ENCODE measurements at places on chromosomes 11 and 22. TPM values are rescaled to one million over a fixed set of nuclear protein-coding genes. Genes with fewer than 3 reads are reported as not detected.
A peak's percentile ranks its signal among the peaks of the same experiment; 100 is the strongest.

- H3K27ac ChIP-seq, result no peak overlapping the region
- DNase-seq, result no peak
- H3K4me1 ChIP-seq, result peaks cover 40% of the 10 kb centered on the region
- H3K27me3 ChIP-seq, result peaks cover 4% of the 10 kb centered on the region
Observed at GRCh38 chr11:61542024-61542461, 33.5 kb downstream of the LRRC10B start.

DNA sequence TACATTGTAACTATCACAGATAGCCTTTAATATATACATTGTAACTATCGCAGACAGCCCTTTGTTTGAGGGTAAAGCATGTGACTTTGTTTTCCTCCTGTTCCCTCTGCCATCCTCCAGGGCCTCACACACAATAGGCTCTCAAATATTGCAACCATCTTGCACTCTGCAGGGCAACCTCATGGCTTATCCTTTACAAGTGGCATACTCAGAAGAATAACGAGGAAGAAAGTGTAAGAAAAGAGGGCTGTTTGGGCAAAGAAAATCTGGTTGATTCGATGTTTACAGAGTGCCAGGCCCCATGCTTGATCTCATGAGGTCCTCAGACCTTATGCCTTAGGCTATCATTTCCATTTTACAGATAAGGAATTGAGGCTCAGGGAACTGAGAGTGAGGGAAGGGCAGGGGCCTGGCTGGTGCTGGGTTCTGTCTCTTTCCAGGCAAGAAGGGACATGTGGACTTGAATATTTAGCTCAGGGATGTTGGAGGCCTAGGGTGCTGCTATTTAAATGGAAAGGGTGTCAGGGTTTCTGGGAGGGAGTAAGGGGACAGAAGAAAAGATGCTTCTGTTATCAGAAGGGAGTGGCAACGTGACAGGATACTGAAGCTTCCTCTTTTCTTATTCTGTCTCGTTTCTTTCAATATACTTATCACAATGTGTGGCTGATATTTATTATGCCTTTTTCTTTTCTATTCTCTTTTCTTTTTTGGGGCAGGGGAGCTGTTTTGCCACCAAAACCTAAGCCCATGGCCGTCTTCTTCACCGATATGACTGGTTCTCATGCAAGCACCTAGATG lies 1.1 kb upstream of the SAMM50 start:
- H3K27me3 ChIP-seq, result no peaks in the 10 kb centered on the region
- H3K36me3 ChIP-seq, result no peaks in the 10 kb centered on the region
- DNase-seq, result no peak
- H3K4me3 ChIP-seq, result peak overlapping the region; percentile 94
- peaks cover 11% of the 10 kb centered on the region for H3K4me1 ChIP-seq
- peak overlapping the region; percentile 75 for H3K27ac ChIP-seq

GRCh38 chr22:25375683-25376082 lies 156.2 kb downstream of the CRYBB2 start:
- H3K36me3 ChIP-seq, result peaks cover 31% of the 10 kb centered on the region
- DNase-seq, result no peak
- no peak overlapping the region for H3K27ac ChIP-seq
- no peaks in the 10 kb centered on the region for H3K4me1 ChIP-seq
- no peak overlapping the region for H3K4me3 ChIP-seq

GRCh38 chr11:128891913-128892398 lies 800 bp downstream of the KCNJ5 start:
- DNase-seq, result no peak
- no peaks in the 10 kb centered on the region for H3K36me3 ChIP-seq
- H3K4me3 ChIP-seq, result no peak overlapping the region
- H3K27me3 ChIP-seq, result no peaks in the 10 kb centered on the region
- H3K27ac ChIP-seq, result no peak overlapping the region
- peaks cover 5% of the 10 kb centered on the region for H3K4me1 ChIP-seq

GRCh38 chr22:19509923-19510322 lies 14.3 kb downstream of the CLDN5 start:
- no peak overlapping the region for H3K27ac ChIP-seq
- H3K4me1 ChIP-seq, result peaks cover 5% of the 10 kb centered on the region
- DNase-seq, result no peak
- no peak overlapping the region for H3K4me3 ChIP-seq

- DNase-seq, result no peak
- H3K4me3 ChIP-seq, result no peak overlapping the region
- no peak overlapping the region for H3K27ac ChIP-seq
- H3K36me3 ChIP-seq, result no peaks in the 10 kb centered on the region
- H3K27me3 ChIP-seq, result no peaks in the 10 kb centered on the region
Observed at GRCh38 chr11:44784436-44784760, 57.6 kb downstream of the TSPAN18 start.

DNA sequence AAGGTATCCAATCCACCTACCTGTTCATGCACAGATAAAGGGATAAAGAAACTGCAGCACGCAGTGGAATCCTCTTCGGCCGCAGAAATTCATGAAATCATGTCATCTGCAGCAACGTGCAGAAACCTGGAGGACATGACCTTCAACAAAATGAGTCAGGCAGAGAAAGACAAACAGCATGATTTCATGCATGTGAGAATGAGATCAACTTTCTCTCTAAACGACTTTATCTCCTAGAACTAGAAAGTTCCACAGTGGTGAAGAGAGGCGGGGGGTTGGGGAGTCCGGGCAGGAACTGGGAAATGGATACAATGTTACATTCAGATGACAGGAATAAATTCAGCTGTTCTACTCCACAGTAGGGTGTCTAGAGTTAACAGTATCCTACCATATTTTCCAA lies 9.9 kb downstream of the RGL4 start:
- no peak overlapping the region for H3K27ac ChIP-seq
- no peak overlapping the region for H3K4me3 ChIP-seq
- peaks cover 75% of the 10 kb centered on the region for H3K36me3 ChIP-seq
- no peak for DNase-seq
- H3K4me1 ChIP-seq, result no peaks in the 10 kb centered on the region
- H3K27me3 ChIP-seq, result no peaks in the 10 kb centered on the region

GRCh38 chr22:19912271-19912999 lies 29.1 kb upstream of the COMT start:
- H3K27ac ChIP-seq, result no peak overlapping the region
- peaks cover 62% of the 10 kb centered on the region for H3K36me3 ChIP-seq
- no peak for DNase-seq
- no peak overlapping the region for H3K4me3 ChIP-seq
- no peaks in the 10 kb centered on the region for H3K27me3 ChIP-seq
- peaks cover 25% of the 10 kb centered on the region for H3K4me1 ChIP-seq

- H3K27me3 ChIP-seq, result no peaks in the 10 kb centered on the region
- no peak for DNase-seq
- H3K4me1 ChIP-seq, result no peaks in the 10 kb centered on the region
- H3K4me3 ChIP-seq, result no peak overlapping the region
- H3K27ac ChIP-seq, result no peak overlapping the region
- peaks cover 21% of the 10 kb centered on the region for H3K36me3 ChIP-seq
Observed at GRCh38 chr11:94809251-94809650, 41.1 kb downstream of the AMOTL1 start.

GRCh38 chr22:37072673-37073072 lies 21.1 kb downstream of the KCTD17 start:
- peaks cover 40% of the 10 kb centered on the region for H3K27me3 ChIP-seq
- H3K36me3 ChIP-seq, result no peaks in the 10 kb centered on the region
- H3K4me3 ChIP-seq, result no peak overlapping the region
- H3K27ac ChIP-seq, result no peak overlapping the region
- DNase-seq, result no peak
- H3K4me1 ChIP-seq, result no peaks in the 10 kb centered on the region

GRCh38 chr11:60396382-60396781 lies at the start of gene MS4A14:
Gene MS4A14 (plus strand): TSS chr11:60396459. CDS start chr11:60396579, 120 bp downstream.
- DNase-seq, result no peak
- H3K36me3 ChIP-seq, result no peaks in the 10 kb centered on the region
- H3K27ac ChIP-seq, result no peak within 1 kb of the TSS
- no peaks in the 10 kb centered on the region for H3K4me1 ChIP-seq
- H3K4me3 ChIP-seq, result no peak within 1 kb of the TSS
- H3K27me3 ChIP-seq, result no peaks in the 10 kb centered on the region

DNA sequence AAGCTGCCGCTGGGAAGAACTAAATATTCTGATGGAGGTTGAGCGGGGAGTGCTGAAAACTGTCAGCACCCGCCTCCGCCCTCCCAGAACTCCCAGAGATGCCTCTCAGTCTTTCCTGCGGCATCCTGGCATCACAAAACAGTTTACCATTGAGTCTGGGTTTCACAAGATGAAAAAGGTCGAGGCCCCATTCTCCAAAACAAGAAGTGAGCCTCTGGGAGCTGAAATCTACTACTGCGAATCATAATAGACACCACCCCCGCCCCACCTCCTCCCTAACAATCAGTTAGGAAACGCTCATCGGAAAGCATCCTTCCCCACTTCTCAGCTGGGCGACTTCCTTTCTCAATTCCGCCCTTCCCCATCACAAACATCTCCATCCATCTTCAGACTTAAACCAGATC lies 1.0 kb downstream of the SUN2 start:
- H3K27ac ChIP-seq, result peak overlapping the region; percentile 86
- H3K4me1 ChIP-seq, result peaks cover 37% of the 10 kb centered on the region
- H3K4me3 ChIP-seq, result peak overlapping the region; percentile 62
- peaks cover 33% of the 10 kb centered on the region for H3K36me3 ChIP-seq

DNA sequence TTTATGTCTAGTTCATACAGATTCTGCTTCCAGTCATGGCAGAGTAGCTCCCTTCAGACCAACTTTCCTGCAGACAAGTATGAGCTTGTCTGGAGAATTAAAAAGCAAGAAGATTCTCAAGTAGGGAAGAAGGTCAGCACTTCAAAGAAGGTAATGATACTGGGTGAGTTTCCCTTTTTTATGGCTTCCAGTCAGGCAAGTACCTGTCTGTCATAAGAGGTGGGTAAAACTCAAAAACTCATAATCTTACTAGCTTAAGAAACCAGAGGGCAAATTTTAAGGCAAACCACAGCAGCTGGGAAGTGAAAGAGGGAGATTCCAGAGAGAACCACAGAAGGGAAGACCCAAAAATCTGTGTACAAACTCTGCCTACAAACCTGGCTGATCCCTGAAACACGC lies 54.2 kb downstream of the DENND5A start:
- DNase-seq, result no peak
- H3K27ac ChIP-seq, result no peak overlapping the region
- H3K4me1 ChIP-seq, result peaks cover 7% of the 10 kb centered on the region

- no peak overlapping the region for H3K27ac ChIP-seq
- no peaks in the 10 kb centered on the region for H3K4me1 ChIP-seq
- no peak for DNase-seq
- H3K4me3 ChIP-seq, result no peak overlapping the region
- no peaks in the 10 kb centered on the region for H3K36me3 ChIP-seq
Observed at GRCh38 chr22:28207281-28208030, 288.4 kb upstream of the PITPNB start.

DNA sequence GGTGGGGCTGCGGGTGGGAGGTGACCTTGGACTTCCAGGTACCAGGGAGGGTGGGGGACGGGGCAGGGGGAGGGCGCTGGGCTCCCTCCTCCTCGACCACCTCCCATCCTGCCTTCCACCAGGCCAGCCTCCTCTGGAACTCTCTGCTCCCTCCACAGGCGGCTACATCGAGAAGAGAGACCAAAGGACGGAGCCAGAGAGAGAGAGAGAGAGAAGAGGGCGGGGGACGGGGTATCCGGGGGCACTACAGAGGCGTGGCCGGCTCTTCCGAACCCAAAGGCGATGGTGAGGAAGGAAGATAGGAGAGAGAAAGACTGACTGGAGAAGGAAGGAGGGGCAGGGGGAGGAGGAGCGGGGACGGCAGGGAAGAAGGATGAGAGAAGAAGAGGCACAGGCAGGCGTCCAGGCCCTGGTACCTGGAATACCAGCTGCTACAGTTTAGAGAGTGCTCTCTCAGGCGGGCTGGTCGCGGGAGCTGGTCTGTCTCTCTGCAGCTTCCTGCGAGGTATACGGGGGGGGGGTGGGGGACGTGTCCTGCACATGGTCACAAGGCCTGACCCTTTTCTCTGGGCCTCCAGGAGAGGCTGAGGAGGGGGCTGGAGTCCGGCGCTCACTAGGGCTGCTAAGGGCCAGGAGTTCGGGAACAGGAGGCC lies 38.0 kb downstream of the IGSF9B start:
- H3K4me3 ChIP-seq, result no peak overlapping the region
- no peaks in the 10 kb centered on the region for H3K36me3 ChIP-seq
- no peak overlapping the region for H3K27ac ChIP-seq
- no peak for DNase-seq

GRCh38 chr11:11407065-11407762 lies 54.2 kb upstream of the CSNK2A3 start:
- no peak overlapping the region for H3K4me3 ChIP-seq
- no peaks in the 10 kb centered on the region for H3K4me1 ChIP-seq
- DNase-seq, result no peak
- peaks cover 55% of the 10 kb centered on the region for H3K27me3 ChIP-seq
- H3K27ac ChIP-seq, result no peak overlapping the region
- H3K36me3 ChIP-seq, result no peaks in the 10 kb centered on the region

GRCh38 chr11:119626871-119627270 lies 102.1 kb downstream of the NECTIN1 start:
- H3K27ac ChIP-seq, result no peak overlapping the region
- DNase-seq, result no peak
- no peak overlapping the region for H3K4me3 ChIP-seq
- H3K36me3 ChIP-seq, result no peaks in the 10 kb centered on the region

DNA sequence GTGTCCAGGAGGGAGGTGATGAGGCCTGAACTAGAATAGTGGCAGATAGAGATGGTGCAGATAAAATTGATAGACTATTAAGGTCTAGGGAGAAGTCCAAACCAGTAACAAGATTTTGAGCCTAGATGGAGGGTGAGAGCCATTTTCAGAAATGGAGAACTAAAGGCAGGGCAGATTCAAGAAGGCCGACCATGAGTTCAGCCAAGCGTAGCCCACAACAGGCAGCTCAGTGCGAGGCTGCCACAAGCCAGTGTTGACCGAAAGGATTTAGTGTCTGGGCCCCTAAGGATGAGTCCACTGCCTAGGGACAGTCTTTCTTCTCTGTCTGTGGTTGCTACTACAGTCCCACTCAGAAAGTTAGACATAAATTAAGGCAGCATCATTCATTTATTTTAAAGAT lies 51.7 kb downstream of the PPP2R1B start:
- no peak overlapping the region for H3K4me3 ChIP-seq
- H3K27ac ChIP-seq, result no peak overlapping the region
- DNase-seq, result no peak
- H3K4me1 ChIP-seq, result no peaks in the 10 kb centered on the region

GRCh38 chr11:100667449-100667848 lies 19.6 kb upstream of the ARHGAP42 start:
- no peaks in the 10 kb centered on the region for H3K4me1 ChIP-seq
- H3K27me3 ChIP-seq, result no peaks in the 10 kb centered on the region
- H3K4me3 ChIP-seq, result no peak overlapping the region

GRCh38 chr11:86571273-86571948 lies 101.0 kb downstream of the ME3 start:
- H3K36me3 ChIP-seq, result no peaks in the 10 kb centered on the region
- H3K4me3 ChIP-seq, result no peak overlapping the region
- H3K27ac ChIP-seq, result no peak overlapping the region
- peaks cover 11% of the 10 kb centered on the region for H3K27me3 ChIP-seq
- peak; percentile 70 for DNase-seq

- H3K4me3 ChIP-seq, result no peak overlapping the region
- H3K4me1 ChIP-seq, result no peaks in the 10 kb centered on the region
- H3K27ac ChIP-seq, result no peak overlapping the region
- DNase-seq, result no peak
- no peaks in the 10 kb centered on the region for H3K27me3 ChIP-seq
Observed at GRCh38 chr22:19494001-19494560, 14.4 kb downstream of the CDC45 start.

Gene PYGM
- total RNA-seq, result 0.69 TPM

Gene SLC22A12
- total RNA-seq, result not detected

Gene AIFM3
- 0.20 TPM for total RNA-seq

Gene NRIP3
- total RNA-seq, result 15.3 TPM

Gene MYRF
- total RNA-seq, result 21.4 TPM

Gene OR8G5
- 1.7 TPM for total RNA-seq

Gene OR51V1
- not detected for total RNA-seq

Gene SHISA8
- 2.2 TPM for total RNA-seq

Gene SLC17A6
- total RNA-seq, result not detected
